ENCODE measurements at places on chromosomes 11 and 22.

- DNase-seq = no peak
Observed at GRCh38 chr11:83088965-83089364, 17.3 kb upstream of the RAB30 start.

DNA sequence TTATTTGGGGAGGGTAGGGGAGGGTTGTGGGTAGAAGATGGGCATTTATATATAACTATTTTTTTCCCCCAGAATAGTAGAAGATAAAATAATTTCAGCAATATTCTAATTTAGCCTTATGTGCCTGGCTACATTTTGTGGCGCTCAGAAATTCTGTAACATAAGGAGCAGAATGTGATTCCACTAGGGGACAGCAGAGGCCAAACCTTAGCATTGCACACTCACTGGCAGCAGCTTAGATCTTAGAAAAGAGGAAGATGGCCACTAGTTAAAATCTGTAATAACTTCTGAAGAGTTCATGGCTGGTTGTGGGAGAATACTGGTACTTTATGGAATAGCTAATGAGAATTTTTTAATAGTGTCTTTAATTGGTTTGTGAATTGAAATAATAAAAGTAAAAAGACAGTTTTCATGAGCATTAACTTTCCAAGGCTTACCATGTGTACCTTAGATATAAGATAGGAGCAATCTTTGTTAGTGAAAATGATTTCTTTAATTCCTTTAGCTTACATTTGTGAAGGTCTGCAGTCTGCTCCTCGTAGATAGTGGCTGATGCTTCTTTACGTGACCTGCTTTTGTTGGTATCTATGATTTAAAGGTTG, 33.1 kb downstream of the DDX10 start:
- DNase-seq = no peak

DNA sequence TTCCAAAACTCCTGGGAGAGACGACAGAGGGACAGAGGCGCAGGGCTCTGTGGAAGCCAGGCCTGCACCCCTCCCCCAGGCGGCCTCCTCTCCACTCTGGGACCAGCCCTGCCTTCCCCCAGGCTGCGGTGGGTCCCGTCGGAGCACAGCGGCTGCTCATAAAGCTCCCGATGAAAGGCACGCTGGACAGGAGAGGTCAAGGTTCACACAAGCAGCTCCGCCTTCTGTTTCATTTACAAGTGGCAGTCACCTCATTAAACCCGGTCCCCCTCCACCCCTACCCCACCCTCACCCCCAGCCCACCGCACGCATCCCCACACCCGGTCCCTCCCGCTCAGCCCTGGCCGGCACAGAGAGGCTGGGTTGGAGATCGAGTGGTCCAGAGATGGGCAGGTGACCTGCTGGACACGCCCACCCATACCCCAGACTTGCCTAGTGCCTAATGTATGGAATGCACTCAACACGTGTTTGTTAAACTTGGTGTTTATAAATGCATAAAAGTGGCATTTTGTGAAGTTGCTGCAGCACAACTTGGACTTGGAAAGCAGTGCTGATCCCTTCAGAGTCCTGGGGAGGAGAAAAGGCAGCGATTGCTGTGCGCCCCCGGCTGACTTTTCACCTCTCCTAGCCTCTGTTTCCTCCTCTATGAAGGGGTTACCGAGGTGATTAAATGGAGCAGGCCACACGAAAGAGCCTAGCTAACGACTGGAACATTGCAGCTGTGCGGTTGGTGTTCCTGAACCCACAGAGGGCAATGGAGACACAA, 26.0 kb downstream of the RPUSD4 start:
- DNase-seq = no peak

DNA sequence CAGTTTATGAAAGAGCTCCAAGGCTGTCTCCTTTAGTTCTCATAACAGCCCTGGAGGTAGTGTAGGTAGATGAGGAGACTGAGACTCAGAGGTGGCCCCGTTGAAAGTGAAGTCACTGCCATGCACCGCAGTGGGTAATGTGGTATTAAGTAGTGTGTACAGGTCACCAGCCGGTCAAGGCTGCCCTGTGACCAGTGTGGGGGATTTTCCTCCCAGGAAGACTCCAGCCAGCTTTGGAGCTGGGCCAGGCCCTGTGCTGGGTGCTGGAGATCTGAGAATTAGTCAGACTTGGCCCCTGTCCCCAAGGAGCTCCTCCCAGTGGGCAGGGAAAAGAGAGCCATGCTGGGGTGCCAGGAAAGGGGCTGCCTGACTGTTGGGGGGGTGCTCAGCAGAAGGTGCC, 5.3 kb downstream of the OMP start:
- no peak for DNase-seq

DNA sequence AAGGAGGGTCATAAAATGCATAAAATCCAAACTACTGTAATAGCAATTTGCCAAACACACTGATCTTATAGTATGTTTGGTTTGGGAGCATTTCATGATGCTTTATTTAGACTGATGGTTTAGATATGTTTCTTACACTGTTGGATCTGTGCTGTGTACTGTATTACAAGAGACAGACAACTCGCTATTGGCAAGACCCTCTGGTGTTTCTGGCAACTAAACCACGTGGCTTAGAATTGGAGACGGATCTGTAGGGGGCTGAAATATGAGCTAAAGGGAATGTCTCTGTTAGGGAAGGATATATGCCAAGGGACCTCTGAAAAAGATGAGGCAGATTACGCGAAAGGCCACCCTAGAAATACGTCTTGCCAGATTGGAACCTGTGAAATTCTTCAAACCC, 208.7 kb downstream of the BARX2 start:
- DNase-seq = no peak
